ENCODE measurements at places on chromosomes 4 and X. TPM values are rescaled to one million over a fixed set of nuclear protein-coding genes. Genes with fewer than 3 reads are reported as not detected.

Gene EDA
- 1.4 TPM for polyA plus RNA-seq

Gene IBSP
- polyA plus RNA-seq, result not detected

GRCh38 chr4:130760246-130760645 lies 1664.3 kb downstream of the C4orf33 start:
- no peaks in the 10 kb centered on the region for H3K27me3 ChIP-seq
- no peaks in the 10 kb centered on the region for H3K4me1 ChIP-seq
- H3K4me3 ChIP-seq, result no peak overlapping the region
- no peak overlapping the region for H3K27ac ChIP-seq
- H3K36me3 ChIP-seq, result no peaks in the 10 kb centered on the region
- DNase-seq, result no peak

GRCh38 chrX:27085346-27085745 lies 377.8 kb downstream of the PPP4R3C start:
- H3K36me3 ChIP-seq, result no peaks in the 10 kb centered on the region
- H3K4me1 ChIP-seq, result no peaks in the 10 kb centered on the region
- no peaks in the 10 kb centered on the region for H3K27me3 ChIP-seq

Data from naive thymus-derived CD4-positive, alpha-beta T cell (primary cell).